Mesothelial cell of epicardium (in vitro differentiated cells): ENCODE measurements at places on chromosomes 3 and 15.

DNA sequence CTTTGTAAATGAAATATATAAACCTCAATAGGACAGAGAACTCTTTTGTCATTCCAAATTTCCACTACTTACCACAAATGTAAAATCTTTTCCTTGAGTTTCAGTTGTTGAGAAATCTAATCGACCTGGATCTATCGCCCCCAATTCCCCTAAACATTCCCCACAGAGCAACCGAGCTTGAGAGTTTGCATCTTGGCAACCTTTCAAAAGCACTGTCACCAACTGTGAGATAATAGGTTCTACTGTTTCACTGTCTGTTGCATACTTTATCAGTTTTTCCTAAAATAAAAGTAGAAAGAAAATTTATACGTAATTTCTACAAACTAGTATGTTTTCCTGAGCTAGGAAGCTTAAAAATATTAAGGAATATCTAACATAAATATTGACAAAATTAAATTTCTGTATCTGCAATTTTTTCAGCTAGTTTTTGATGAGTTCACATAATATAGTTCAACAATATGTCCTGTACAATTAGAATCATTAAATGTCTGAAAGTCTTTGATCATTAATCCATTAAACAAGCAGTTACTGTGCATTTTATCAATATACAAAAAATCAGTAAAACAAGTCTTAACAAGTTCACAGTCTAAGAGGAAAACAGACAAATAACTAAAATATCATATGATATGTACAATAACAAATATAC, 54.5 kb downstream of the ATR start:
- no peak for DNase-seq
- no peaks in the 10 kb centered on the region for H3K4me1 ChIP-seq
- H3K36me3 ChIP-seq, result peaks cover 30% of the 10 kb centered on the region
- no peaks in the 10 kb centered on the region for H3K27me3 ChIP-seq
- peak overlapping the region; percentile 3 for H3K27ac ChIP-seq

DNA sequence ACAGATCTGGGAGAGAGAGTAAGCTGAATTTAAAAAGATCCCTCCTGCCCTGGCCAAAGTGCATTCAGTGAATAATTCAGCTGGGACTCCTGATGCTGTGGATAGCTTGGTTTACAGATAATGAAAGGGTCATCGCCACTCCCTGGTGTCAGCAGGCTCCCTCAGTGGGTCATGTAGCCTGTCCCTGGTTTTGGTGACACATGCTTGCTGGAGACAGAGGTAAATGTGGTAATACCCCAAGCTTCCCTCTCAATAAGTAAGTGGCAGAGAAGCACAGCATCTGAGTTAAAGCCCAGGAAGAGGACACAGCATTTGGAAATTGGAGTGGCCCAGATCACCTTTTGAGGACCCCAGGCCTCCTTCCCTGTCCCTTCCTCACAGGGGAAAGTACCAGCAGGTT, 1.8 kb downstream of the TMEM115 start:
- H3K27me3 ChIP-seq, result no peaks in the 10 kb centered on the region
- DNase-seq, result no peak
- H3K4me1 ChIP-seq, result peaks cover 32% of the 10 kb centered on the region
- H3K27ac ChIP-seq, result peak overlapping the region; percentile 16

DNA sequence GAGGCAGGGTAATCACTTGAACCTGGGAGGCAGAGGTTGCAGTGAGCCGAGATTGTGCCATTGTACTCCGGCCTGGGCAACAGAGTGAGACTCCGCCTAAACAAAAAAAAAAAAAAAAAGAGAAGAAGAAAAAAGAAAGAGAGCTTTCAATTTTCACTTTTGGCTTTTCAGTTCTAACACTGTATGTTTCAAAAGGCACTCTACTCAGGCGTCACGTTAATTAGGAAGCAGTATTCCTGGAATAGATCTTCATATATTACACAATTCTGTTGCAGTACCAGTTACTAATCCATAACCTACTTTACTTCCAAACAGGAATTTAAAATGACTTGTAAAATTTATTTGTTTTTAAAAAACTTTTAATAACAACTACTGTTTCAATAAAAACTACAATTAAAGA, 131.7 kb upstream of the PLXND1 start:
- H3K27ac ChIP-seq, result no peak overlapping the region
- no peak for DNase-seq
- H3K4me1 ChIP-seq, result peaks cover 22% of the 10 kb centered on the region
- H3K36me3 ChIP-seq, result peaks cover 3% of the 10 kb centered on the region

DNA sequence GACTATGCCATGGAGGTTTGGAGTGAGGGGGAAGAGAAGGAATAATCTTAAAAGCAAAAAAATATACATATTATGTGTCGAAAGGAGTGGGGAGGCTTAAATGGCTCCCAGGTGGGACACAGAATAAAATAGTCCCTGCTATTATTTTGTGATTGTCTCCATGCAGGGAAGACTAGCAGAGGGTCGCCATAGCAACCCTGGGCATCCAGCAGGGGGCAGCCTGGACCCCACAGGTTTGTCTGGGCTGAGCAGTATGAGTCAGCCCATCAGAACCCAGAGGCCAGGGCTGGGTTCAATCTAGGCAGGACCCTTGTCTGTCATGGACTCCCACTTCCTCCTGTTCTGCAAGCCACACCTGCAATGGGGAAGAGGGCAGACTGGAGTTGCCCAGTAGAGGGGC, 17.6 kb upstream of the LINGO1 start:
- H3K27me3 ChIP-seq, result peaks cover 45% of the 10 kb centered on the region
- no peak overlapping the region for H3K27ac ChIP-seq
- no peak overlapping the region for H3K4me3 ChIP-seq
- DNase-seq, result no peak
- H3K36me3 ChIP-seq, result no peaks in the 10 kb centered on the region
- H3K4me1 ChIP-seq, result no peaks in the 10 kb centered on the region

DNA sequence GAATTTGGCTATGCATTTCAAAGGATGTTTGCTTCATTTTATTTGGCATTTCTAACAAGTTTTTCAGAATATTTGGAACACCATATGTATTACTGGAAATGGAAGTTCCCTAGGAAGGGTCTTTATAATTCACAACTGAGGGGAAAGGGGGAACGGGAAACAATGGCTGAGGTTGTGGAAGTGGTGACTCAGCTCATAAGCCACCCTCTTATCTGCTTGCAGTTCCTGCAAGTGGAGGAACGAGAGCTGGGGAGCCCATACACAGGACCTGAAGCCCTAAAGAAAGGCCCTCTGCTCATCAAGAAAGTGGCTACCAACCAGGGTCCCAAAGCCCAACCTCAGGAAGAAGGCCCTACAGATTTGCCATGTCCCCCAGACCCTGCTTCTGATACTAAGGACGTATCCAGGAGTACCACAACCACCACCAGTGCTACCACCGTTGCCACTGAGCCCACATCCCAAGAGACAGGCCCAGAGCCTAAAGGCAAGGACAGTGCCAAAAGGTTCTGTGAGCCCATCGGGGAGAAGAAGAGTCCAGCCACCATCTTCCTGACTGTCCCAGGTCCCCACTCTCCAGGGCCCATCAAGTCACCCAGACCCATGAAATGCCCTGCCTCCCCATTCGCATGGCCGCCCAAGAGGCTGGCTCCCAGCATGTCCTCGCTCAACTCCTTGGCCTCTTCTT, 37.9 kb downstream of the ESYT3 start:
- peaks cover 6% of the 10 kb centered on the region for H3K4me1 ChIP-seq
- no peaks in the 10 kb centered on the region for H3K27me3 ChIP-seq
- no peak overlapping the region for H3K4me3 ChIP-seq
- DNase-seq, result no peak

DNA sequence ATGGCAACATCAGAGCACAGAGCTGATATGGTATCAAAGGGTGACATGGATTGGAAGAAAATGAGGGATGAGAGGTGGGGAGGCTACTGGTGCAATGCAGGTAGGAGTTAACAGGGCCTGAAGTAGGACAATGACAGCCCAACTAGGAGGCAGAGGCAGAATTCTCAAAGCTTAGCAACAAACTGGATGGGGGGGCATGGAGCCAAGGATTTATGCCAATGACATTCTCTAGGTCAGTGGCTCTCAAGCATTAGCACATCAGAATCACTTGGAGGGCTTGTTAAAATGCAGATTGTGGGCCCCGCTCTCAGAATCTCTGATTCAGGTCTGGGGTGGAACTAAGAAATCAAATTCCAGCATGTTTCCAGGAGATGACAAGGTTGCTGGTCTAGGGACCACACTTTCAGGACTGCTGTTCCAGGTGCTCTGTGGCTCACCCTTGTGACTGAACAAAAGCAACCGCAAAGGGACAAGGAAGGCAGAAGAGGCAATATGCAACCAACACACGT, 98.0 kb upstream of the TNIK start:
- no peak overlapping the region for H3K27ac ChIP-seq
- H3K27me3 ChIP-seq, result no peaks in the 10 kb centered on the region
- no peak for DNase-seq
- H3K36me3 ChIP-seq, result no peaks in the 10 kb centered on the region

DNA sequence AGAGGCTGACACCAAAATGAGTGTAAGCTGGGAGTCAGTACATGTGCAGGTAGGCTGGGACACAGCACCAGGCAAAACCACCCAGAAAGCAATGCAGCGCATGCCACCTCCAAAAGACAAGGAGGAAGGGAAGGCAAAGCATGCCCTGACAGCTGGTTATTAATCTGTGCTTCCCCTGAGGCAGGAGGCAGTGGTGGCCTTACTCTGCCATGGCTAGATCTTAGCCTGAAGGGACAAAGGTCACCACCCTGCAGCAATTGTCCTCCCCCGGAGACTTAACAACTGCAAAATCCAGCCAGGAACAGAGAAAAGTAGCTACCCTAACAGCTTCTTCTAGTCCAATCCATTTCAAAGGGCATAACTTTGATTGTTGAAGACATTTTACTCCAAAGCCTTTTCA, 73.7 kb downstream of the PLD1 start:
- peaks cover 24% of the 10 kb centered on the region for H3K4me1 ChIP-seq
- peaks cover 6% of the 10 kb centered on the region for H3K36me3 ChIP-seq
- H3K27me3 ChIP-seq, result no peaks in the 10 kb centered on the region
- no peak overlapping the region for H3K4me3 ChIP-seq

GRCh38 chr15:71275098-71275497, 159.8 kb downstream of the THSD4 start:
- DNase-seq, result no peak
- H3K4me1 ChIP-seq, result peaks cover 69% of the 10 kb centered on the region
- no peaks in the 10 kb centered on the region for H3K27me3 ChIP-seq
- H3K4me3 ChIP-seq, result no peak overlapping the region
- H3K27ac ChIP-seq, result peak overlapping the region; percentile 92
- H3K36me3 ChIP-seq, result peaks cover 5% of the 10 kb centered on the region

GRCh38 chr3:47225310-47225906, 57.2 kb downstream of the KIF9 start:
- no peaks in the 10 kb centered on the region for H3K27me3 ChIP-seq
- no peak for DNase-seq
- no peak overlapping the region for H3K27ac ChIP-seq
- H3K36me3 ChIP-seq, result peaks cover 3% of the 10 kb centered on the region
- no peaks in the 10 kb centered on the region for H3K4me1 ChIP-seq

GRCh38 chr3:111758642-111759041, 100.4 kb upstream of the PHLDB2 start:
- peaks cover 8% of the 10 kb centered on the region for H3K36me3 ChIP-seq
- no peak for DNase-seq
- H3K27ac ChIP-seq, result no peak overlapping the region
- H3K27me3 ChIP-seq, result no peaks in the 10 kb centered on the region

GRCh38 chr3:53401154-53401553, 53.8 kb upstream of the DCP1A start:
- peaks cover 27% of the 10 kb centered on the region for H3K27me3 ChIP-seq
- H3K36me3 ChIP-seq, result no peaks in the 10 kb centered on the region
- no peak for DNase-seq
- H3K27ac ChIP-seq, result no peak overlapping the region

- no peaks in the 10 kb centered on the region for H3K27me3 ChIP-seq
- no peak for DNase-seq
- peaks cover 2% of the 10 kb centered on the region for H3K36me3 ChIP-seq
- no peak overlapping the region for H3K27ac ChIP-seq
- H3K4me3 ChIP-seq, result no peak overlapping the region
Measured at GRCh38 chr3:187982142-187982541, 171.8 kb upstream of the LPP start.

DNA sequence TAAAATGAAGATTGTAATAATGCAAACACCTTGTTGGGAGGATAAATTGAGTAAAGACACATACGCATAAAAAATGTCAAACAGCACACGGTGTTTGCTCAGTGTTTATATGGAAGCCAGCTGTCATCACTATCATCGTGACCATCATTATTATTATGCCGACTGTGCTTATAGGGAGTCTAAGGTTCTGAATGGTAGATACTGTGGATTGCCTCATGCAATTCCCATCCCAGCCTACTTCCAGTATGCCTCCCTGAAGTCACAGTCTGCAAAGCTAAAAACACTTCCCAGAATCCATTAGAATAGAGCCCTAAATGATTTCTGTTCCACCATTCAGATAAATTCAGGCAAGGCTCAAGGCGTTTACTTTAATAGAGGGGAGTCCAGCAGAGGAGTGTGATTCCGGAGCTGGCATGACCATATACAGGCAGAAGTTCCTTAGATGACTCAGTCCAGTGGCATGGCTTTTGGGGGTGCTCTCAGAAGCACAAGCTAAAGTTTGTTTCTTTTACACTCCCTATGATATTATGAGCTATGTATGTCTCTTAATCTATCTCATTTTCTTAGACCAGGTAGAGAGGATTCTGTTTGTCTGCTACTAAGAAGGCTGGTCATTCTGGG, 148.7 kb downstream of the MEX3B start:
- no peak for DNase-seq
- peaks cover 8% of the 10 kb centered on the region for H3K4me1 ChIP-seq
- H3K36me3 ChIP-seq, result peaks cover 6% of the 10 kb centered on the region
- no peaks in the 10 kb centered on the region for H3K27me3 ChIP-seq
- H3K4me3 ChIP-seq, result no peak overlapping the region

- DNase-seq, result no peak
- no peak overlapping the region for H3K27ac ChIP-seq
- no peaks in the 10 kb centered on the region for H3K4me1 ChIP-seq
- H3K4me3 ChIP-seq, result no peak overlapping the region
- peaks cover 37% of the 10 kb centered on the region for H3K36me3 ChIP-seq
Measured at GRCh38 chr15:22936577-22937472, 43.3 kb downstream of the CYFIP1 start.

- no peak overlapping the region for H3K4me3 ChIP-seq
- H3K27ac ChIP-seq, result peak overlapping the region; percentile 54
- H3K4me1 ChIP-seq, result peaks cover 3% of the 10 kb centered on the region
Measured at GRCh38 chr15:72554471-72555425, 80.6 kb downstream of the ARIH1 start.

- H3K27ac ChIP-seq, result peak overlapping the region; percentile 23
- H3K4me3 ChIP-seq, result no peak overlapping the region
- no peaks in the 10 kb centered on the region for H3K36me3 ChIP-seq
Measured at GRCh38 chr15:79960502-79961212, 10.3 kb downstream of the BCL2A1 start.

DNA sequence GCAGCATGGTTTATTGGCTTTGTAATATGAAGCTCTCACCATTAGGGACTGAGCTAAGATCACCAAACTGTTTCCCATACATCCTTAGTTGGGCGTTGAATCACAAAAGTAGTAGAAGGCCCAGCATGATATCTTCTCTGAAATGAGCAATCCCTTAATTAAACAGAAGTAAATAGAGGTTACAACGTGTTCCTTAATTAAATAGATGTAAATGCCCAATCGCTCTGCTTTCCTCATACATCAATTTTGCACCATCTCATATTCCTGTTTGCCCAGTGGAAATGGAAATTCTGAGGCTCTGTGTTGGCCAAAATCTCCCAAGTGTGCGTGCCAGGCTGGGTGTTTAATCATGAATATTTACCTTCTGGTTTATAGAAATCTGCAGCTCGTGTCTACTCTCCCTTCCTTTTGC, 107.4 kb upstream of the FOXB1 start:
- no peak overlapping the region for H3K4me3 ChIP-seq
- DNase-seq, result no peak
- H3K4me1 ChIP-seq, result no peaks in the 10 kb centered on the region
- H3K36me3 ChIP-seq, result no peaks in the 10 kb centered on the region
